ENCODE measurements at places on chromosomes 11 and 22.

GRCh38 chr22:47328550-47329243 lies 566.2 kb downstream of the TBC1D22A start:
- DNase-seq: no peak

- no peak for DNase-seq
Observed at GRCh38 chr11:116830184-116830912, 641 bp downstream of the APOC3 start.

DNA sequence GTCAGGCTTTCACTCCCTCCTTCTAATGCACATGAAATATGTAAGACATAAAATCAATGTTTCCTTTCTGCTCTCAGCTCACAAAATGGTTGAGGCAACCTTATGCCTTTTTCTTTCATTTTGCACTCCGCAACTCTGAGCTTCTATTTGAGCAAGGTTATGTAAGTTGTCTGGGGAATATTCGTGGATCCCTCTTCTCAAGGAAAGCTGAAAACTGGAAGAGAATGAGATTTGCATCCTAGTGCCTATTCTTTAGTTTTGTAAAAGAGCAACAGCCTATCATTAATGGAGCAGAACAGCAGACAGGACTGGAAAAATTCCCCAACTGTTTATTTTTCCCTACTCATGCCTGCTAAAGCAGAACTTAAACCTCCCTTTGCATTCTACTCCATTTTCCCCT lies 141.7 kb downstream of the FAM76B start:
- no peak for DNase-seq

GRCh38 chr22:26701323-26701722 lies 43.9 kb downstream of the MIAT start:
- no peak for DNase-seq

DNA sequence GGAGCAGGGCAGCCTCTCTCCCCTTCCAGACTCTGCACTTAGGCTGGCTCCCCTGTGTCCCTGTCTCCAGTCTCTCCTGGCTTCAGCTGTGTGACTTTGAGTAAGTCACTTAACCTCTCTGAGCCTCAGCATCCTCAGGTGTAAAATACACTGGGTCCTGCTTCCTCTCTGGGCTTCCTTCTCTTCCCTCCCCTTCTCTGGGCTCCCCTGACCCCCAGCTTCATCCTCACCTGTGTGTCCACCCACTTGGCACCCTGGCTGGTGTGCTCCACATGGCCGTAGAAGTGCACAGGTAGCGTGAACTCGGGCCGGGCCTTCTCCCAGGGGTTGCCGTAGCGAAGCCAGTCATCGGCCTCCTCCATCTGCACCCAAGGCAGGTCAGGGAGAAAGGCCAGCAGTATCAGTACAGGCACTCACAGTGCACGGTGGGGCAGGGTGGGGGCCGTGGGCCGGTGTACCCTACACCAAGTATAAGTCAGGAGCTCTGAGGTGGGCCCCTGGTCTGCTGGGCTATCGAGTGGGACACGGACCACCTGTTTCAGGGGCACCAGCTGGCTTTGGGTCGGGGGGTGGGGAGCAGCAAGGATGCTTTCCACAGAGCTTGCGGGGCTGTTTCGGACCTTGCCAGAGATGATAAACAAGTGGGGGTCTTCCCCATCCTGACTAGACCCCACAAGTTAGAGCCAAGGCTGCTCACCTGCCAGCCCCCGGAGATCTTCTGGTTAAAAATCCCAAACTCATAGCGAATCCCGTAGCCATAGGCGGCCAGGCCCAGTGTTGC lies 2.0 kb downstream of the PYGM start:
- DNase-seq: no peak

GRCh38 chr11:122287401-122287800 lies 171.4 kb upstream of the BLID start:
- DNase-seq: peak; percentile 10

GRCh38 chr11:89267660-89268302 lies 90.1 kb downstream of the TYR start:
- DNase-seq: no peak

- no peak for DNase-seq
Observed at GRCh38 chr11:108302121-108302785, 79.4 kb downstream of the ATM start.

GRCh38 chr11:121236115-121237001 lies 56.2 kb upstream of the SC5D start:
- no peak for DNase-seq

Data from NCI-H1105 treated with DMSO at 0.1 percent for 48 hours (cell line).